ENCODE measurements at places on chromosomes 5 and 9.

- no peak for DNase-seq
These were observed 62.0 kb upstream of the FCN2 start for GRCh38 chr9:134818591-134818990.

GRCh38 chr5:160970605-160971191 lies 118.7 kb upstream of the ATP10B start:
- no peak for DNase-seq

GRCh38 chr9:89874351-89875321 lies 269.8 kb downstream of the GADD45G start:
- DNase-seq: no peak

DNA sequence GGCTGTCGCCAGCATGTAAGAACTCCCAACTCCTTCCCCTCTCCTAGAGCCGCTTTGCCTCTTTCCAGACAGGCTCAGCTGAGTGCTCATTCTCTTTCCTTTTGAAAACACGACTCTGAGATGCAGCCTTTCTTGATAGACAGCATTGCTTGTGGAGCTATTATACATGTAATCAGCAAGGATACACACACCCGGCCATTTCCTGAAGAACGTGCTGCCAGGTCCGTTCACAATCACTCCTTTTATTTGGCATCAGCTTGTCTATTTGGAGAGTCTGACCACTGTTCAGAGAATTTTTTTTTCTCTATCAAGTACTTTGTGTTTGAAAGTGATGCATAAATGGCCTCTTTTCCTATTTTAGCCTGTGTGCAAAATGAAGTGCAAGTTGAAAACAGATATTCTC lies 328.7 kb downstream of the MARCHF11 start:
- no peak for DNase-seq

DNA sequence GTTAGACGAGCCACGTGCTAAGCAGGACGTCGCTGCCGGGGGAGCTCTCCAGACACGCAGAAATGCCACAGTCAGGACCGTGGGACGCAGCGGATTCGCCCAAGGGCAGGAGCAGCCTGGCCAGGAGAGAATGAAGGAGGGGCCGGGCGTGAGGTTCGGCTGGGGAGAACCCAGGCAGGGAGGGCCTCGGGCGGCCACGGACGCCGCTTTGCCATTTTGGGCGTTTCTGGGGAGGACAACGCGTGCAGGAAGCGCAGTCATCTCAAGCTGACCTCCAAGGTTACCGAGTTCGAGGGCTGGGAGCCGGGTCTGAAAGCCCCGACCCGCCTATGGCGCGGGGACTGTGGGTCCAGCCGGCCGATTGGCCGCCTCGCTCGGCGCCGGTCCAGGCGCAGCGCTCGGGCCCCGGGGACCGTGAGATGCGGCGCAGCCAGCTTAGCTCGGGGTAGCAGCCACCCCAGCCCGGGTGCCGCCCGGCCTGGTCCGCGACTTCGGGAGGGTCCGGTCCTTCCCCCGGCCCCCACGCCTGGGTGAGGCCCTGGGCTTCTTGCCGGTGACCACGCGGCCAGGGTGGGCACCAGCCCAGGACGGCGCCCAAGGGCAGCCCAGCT lies 760 bp upstream of the MAN1B1 start:
- peak; percentile 29 for DNase-seq

DNA sequence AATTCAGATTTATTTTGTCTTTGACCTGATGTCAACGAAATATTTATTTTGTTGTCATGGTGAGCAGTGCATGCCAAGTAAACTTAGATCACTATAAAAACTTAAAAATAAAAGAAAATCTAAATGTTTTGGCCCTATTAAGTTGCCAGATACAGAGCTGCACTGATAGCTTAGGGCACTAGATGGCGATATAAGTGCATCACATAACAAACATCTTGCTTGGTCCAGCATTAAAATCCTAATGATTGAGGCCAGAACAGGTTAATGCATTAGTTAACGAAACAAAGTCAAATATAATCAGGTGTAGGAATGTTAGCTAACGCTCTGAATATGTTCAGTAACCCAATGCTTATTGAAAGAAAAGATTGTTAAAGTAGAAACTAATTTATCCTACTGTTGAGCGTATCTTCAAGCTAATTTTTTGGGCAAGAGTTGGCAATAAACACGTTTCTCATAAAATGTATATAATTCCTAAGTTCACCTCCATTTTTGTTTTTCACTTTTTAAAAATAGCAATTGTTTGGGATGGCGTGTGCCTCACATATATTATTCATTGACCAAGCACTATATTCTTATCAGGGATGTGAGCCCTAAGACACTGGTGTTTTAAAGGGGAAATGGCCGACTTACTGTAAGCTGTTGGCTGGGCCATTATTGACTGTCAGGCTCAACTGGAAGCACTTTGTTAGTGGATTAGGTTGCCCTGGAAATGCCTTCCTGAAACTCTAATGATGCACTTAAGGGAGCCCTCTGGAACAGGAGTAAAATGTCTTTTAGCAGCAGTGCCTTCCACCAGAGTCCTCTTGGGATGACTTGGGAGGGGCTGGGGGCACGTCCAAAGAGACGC lies 33.3 kb downstream of the KCTD16 start:
- peak; percentile 20 for DNase-seq

DNA sequence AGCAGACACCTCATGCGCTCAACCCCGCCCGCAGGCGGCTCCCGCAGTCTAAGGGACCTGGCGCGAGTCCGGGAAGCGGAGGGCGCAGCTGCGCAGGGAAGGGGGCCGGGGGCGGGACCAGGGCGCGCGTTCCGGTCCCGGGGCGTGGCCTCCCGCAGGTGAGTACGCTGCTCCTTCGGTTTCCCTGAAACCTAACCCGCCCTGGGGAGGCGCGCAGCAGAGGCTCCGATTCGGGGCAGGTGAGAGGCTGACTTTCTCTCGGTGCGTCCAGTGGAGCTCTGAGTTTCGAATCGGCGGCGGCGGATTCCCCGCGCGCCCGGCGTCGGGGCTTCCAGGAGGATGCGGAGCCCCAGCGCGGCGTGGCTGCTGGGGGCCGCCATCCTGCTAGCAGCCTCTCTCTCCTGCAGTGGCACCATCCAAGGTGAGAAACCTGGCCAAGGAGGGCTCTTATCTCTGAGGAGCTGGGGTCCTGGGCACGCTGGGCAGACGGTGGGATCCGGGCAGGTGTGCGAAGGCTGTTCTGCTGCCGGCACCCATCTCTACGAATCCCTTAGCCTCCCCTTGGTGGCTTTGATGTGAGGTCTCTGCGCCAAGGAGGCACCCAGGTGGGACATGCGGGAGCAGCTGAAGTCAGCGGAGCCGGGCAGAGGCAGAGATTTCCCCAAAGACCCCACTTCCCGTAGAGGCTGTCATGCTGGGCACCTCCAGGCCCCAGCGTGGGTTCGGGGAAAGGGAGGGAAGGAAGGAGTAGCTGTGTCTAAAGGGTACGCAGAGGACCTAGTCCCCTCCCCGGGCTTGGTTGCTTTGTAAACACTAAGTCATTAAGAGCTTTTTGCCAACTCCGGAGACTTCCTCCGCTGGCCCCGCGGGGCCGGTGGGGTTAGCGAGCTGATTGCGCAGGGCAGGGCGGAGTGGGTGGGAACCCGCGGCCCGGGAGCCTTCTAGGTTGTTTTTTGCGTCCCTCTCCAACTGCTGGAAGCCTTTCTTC lies at the start of gene F2RL1:
Gene F2RL1, plus strand, starts transcription at position 187 of the 988 bp plus-strand sequence. Its CDS starts 153 bp downstream, at position 340.
- DNase-seq: no peak

GRCh38 chr9:104927216-104927911 lies 591 bp downstream of the ABCA1 start:
- DNase-seq: no peak
